Activated CD4-positive, alpha-beta T cell treated with anti-CD3 and anti-CD28 coated beads, Interleukin-2, amount 50 U/mL, for 16 hours (primary cell): ENCODE measurements at places on chromosomes 3 and 15.

DNA sequence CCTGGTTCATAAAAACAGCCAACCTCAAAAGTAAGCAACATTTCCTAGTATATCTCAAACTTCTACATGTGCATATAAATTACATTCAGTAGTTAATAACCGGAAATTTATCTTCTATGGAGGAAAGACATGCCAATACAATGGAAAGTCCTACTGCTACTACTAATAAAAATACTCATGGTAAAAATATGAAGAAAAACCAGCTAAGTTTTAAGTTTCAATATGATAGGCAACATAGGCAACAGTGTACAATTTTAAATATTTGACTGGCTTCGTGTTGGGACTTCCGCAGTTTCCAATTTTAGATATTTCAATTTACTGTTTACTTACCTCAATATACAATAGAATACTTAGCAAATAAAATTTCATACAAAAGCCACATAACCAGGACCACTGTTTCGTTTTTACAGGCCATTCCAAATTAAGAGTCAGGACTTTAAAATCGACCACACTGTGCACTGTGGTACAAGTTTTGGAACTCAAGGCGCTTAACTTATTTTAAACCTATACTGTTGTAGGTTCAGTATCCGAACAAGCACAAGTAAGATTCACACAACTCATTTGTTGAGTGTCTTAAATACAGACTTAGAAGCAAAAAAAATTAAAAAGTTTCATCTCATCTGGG lies 2.9 kb downstream of the NAA50 start:
- DNase-seq = no peak

GRCh38 chr3:177437513-177438337 lies 240.4 kb upstream of the TBL1XR1 start:
- DNase-seq = no peak

DNA sequence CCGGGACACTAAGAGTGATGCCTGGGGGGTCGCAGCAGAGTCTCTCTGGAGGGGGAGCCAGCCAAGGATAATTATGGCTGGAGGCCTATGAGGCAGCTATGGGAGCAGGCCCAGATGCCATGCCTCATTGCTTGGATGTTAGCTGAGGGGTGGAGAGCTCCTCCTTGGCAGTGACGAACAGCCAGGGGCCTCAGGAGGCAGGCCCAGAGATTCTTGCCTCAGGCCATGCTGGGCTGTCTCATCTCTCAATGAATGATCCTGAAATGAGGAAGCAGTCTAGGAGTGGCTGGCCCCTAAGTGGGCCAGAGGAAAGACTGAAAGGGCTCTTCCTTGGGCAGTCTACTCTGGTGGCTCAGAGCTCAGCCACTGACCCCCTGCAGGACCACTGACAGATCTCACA lies 21.3 kb downstream of the KIF9 start:
- no peak for DNase-seq

GRCh38 chr3:55094676-55095075 lies 166.8 kb upstream of the LRTM1 start:
- DNase-seq = no peak

DNA sequence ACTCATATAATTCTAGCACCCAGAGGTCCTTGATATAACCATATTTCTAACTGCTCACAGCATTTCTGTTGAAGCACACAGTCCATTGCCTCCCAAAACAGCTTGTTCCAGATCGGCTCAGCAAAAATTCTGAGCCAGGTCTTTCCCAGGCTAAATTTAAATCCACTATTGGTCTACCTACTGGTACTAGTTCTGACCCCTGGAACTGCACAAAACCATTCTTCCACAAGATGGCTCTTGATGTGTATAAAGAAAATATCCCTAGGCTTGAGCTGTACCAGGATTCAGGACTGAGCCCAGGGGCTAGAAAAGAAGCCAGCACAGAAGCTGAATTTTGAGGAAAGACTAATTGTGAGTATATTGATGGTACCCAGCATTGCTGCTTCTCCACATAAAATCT lies 75.4 kb upstream of the ABHD17C start:
- no peak for DNase-seq

- no peak for DNase-seq
Observed at GRCh38 chr15:82980981-82981380, 5.0 kb upstream of the RAMAC start.

GRCh38 chr3:189529889-189530471 lies 101.2 kb upstream of the TP63 start:
- peak; percentile 35 for DNase-seq

GRCh38 chr3:183428447-183429211 lies at the start of gene MCF2L2:
Gene MCF2L2 (minus strand): TSS chr3:183428619. CDS start chr3:183427977, 642 bp downstream.
- DNase-seq = peak; percentile 84

DNA sequence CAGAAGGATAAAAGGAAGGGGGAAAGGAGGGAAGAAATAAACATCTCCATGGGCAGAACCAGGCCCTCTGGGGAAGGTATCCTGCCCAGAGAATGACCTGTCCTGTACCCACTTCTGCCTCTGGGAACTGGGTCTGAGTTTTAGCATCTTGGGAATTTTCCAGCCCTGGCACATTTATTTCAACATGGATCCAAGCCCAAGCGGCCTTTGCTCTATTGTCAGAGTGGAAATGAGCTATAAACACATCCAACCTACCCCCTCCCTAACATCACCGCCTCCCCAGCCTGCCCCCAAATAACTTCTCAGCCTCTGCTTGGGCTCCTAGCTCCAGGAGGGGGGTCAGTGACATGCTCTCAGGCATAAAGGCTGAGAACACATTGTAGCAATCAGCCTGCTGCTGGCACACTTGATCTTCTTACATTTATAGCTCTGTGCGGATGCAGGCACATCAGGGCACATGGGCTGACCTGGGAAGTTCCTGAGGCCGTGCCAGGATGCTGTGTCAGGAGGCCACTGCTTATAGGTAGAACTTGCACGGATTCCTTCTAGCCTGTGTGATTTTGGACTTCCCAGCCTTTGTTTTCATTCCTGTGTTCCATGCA lies 4.6 kb upstream of the OXTR start:
- DNase-seq = no peak

DNA sequence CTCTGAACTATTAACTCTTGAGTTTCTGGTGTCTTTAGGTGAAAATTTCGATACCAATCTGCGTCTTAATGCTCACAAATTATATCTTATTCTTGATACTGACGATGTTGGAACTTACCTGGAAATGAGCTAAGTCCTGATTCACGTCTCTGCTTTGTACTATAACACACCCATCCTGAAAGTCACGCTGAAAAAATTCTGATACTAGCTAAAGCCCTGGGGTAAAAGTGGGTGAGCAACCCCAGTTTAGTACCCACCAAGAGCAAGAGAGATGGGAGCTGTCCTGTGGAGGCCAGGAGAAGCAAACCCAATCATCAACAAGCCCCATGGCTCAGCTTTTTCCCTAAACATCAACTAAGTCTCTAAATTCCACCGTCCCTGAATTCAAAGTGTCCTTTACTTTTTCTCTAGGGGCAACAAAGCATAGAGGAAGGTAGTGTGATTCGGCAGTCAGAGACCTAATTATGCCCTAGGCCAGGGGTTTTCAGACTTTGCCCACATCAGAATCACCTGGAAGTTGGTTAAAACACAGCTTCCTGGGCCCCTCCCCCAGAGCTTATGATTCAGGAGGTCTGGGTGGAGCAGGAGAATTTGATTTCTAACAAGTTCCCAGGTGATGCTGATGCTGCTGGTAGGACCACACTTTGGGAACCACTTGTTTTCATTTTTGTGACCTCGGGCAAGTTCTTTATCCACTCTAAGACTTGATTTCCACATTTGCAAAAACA lies 90.2 kb downstream of the OSBPL10 start:
- no peak for DNase-seq

DNA sequence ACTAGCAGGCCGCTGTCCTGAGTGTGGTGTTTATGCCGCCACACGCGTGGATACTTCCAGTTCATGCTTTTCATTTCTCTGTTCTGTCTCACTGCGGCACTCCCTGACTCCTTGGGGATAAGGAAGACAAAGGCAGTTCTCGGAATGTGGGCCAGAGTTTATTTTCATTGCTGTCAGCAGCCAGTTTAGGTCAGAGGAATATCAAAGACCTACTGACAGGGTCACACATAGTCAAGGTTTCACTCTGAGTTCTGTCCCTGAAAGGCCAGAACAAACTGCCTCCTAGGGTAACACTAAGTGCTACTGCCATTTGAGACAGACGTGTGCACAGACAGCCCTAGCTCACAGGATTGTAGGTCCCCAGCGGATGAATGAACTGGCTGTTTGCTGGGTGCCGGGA lies 27.3 kb upstream of the SPTBN5 start:
- DNase-seq = no peak

DNA sequence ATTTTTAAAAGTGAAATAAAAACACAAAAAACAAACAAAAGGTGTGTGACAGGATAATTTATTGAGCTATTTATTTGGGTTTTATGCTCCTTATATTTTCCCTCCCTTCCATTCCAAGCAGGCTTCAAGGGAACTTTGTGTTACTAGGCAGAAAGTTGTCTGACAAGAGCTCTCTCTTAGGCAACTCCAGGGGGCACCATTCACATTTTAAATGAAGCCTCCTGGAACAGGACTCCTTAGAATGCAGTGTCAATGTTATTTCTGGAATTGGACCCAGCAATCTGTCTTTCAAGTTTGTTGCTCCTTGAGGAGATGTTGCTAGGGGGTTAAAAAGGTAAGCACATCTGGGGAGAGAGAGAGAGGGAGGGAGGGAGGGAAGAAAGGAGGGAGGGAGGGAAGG lies 5.4 kb upstream of the RFX7 start:
- no peak for DNase-seq

GRCh38 chr3:127370906-127371305 lies 83.1 kb upstream of the PRR20G start:
- DNase-seq = no peak

DNA sequence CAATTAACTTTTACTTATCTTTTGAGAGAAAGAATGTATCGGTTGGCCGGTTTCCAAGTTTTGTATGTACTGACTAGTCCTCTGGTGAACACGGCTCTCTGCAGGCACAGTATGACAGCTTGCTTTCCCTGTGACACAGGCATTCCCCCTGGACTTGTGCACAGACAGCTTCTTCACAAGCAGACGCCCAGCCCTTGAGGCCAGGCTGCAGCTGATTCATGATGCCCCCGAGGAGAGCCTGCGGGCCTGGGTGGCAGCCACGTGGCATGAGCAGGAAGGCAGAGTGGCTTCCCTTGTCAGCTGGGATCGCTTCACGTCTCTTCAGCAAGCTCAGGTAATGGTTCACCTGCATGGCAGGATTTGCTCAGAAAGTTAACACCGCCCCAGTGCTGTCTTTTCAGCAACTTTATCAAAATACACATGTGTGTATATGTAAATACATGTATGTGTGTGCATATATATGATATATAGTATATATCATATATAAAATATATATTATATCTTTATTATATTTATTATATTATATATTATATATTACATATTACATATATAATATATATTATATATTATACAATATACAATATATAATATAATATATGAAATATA lies 25.5 kb downstream of the FAN1 start:
- no peak for DNase-seq

DNA sequence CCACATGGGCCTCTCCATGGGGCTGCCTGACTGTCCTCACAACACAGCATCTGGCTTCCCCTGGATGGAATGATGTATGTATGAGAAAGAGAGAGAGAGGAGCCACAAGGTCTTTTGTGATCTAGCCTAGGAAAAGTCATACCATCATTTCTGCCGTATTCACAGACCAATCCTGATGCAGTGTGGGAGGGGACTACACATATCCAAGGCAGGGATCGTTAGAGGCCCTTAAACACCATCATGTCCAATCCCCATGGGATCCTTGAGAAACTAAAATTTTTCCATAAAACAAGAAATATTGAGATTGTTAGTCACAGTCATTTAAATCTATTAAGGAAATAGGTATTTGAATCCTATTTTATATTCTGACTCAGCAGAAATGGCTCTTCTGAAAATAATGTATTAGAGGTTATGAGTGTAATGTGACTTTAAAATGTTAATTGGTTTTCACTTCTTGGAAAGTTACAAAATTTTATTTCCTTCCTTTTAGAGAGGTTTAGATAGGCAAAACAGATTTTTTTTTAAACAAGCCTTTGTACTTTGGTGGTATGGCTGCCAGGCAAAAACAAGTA lies 65.1 kb upstream of the TSC22D2 start:
- no peak for DNase-seq

GRCh38 chr3:99119385-99119784 lies 217.9 kb upstream of the DCBLD2 start:
- DNase-seq = no peak

DNA sequence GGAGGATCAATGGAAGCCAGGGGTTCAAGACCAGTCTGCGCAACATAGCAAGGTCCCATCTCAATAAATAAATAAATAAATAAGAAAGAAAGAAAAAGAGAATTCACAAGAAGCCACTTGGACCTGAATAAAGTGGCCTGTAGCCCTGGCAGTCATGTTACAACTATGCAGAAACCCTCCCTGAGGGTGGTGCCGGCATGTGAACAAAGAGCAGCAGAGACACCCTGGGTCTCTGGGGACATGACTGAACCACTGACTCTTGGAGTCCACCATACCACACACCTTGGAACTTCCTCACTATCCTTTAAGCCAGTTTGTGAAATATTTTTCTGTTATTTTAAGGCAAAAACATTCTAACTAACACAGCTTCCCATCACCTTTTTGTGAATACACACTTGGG lies 93.0 kb downstream of the MEIS2 start:
- DNase-seq = no peak

- DNase-seq = peak; percentile 45
Observed at GRCh38 chr3:124928333-124929202, 6.0 kb downstream of the MUC13 start.

DNA sequence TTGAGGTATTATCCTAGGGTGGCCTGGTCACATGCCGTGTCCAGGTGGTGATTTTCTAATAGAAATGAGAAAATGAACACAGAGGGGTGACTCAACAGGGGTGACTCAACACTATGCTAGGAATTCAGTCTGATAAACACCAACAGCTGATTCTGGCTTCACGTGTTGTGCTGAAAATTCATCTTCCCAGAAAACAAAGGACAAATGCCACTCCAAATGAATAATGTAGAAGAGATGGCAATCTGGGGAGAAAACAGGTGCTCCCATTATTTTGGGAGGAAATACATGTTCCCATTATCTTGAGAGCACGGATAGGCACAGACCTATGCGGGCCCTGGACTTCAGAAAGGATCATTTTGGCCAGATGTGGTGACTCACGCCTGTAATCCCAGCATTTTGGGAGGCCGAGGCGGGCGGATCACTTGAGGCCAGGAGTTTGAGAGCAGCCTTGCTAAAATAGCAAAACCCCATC lies 101.2 kb upstream of the MEX3B start:
- no peak for DNase-seq
